ENCODE measurements at places on chromosomes 6 and 20.

DNA sequence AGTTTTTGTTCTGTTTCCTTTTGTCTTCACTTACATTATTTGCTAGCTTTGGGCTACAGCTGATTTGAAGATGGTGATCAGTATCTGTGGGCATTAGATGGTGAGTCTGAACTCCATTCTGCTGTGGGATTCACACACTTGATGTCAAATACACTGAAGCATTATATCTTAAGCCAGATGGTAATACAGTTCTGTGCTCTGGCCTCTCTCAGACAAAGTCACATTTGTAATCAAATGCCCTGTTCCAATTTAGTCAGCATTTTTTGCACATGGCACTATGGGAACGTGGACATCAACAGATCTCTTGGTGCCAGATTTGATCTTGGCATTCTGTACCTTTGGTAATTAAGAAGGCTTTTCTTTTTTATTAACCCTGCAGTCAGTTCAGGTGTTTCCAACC is 56.0 kb downstream of the SASH1 start:
- DNase-seq, result no peak

DNA sequence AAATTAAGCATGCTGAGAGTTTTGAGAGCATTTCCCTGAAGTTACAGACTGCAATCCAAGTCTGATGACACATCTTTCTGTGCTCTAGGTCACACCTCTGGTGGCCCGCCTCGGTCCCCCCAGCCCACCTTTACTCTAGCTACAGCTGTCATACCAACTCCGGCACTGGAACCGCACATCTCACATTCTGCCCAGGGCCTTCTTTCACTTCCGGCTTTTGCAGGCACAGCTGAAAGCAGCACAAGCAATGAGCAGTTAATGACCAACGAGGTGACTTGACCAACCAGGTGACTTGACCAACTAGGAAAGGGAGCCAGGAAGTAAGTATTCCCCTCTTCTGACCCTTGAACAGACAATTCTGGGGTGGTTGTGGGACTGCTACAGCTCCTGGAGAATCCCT is 88.6 kb upstream of the MOCS1 start:
- DNase-seq, result no peak

- no peak for DNase-seq
Observed at GRCh38 chr6:16681260-16681873, 79.9 kb downstream of the ATXN1 start.

DNA sequence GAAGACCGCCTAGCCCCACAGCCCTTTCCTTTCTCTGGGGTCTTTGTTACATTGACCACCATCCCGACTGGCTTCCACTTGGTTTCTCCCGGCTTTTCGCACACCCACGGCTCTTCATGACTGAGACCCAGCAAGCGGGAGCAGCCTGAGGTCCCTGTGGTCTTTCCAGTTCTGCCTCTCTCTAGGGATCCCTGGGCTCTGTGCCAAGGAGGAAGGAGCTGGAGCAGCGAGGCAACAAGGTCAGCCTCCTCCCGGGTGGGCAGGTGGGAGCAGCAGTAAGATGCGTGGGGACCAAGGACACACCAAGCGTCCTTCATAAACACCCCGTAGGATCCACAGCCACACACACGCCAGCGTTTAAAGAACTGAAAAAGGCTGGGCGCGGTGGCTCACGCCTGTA is 29.6 kb upstream of the MRGBP start:
- no peak for DNase-seq

GRCh38 chr20:17541996-17542395 is 10.8 kb upstream of the BFSP1 start:
- no peak for DNase-seq

- no peak for DNase-seq
Observed at GRCh38 chr20:32829311-32830005, 9.7 kb downstream of the MAPRE1 start.

- DNase-seq, result no peak
Observed at GRCh38 chr20:830011-830521, 3.4 kb upstream of the FAM110A start.

GRCh38 chr6:132843316-132844035 is 29.1 kb downstream of the RPS12 start:
- no peak for DNase-seq

DNA sequence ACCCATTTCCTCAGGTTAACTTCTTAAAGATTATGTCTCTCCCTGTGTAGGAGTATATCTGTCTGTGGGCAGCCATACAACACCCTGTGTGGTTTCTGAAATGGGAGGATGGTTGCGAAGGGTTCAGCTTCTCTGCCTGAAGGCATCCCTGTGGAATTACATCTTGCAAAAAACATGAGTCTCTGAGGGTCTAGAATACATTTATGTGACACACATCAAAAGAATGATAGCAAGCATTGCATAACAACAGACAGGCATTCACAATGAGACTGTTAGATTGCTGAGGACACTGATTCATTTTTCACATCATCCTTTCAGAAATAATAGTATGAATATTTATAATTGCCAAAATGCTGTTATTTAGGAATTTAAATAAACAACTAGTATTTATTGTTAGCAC is 670.9 kb downstream of the HTR1B start:
- no peak for DNase-seq

- DNase-seq, result peak; percentile 78
Observed at GRCh38 chr6:24402697-24403500, at the start of gene MRS2. TSS of gene MRS2 (plus strand) at chr6:24402936. CDS start at chr6:24403047, 111 bp downstream.

- no peak for DNase-seq
Observed at GRCh38 chr6:146315381-146316174, 228.1 kb upstream of the RAB32 start.

DNA sequence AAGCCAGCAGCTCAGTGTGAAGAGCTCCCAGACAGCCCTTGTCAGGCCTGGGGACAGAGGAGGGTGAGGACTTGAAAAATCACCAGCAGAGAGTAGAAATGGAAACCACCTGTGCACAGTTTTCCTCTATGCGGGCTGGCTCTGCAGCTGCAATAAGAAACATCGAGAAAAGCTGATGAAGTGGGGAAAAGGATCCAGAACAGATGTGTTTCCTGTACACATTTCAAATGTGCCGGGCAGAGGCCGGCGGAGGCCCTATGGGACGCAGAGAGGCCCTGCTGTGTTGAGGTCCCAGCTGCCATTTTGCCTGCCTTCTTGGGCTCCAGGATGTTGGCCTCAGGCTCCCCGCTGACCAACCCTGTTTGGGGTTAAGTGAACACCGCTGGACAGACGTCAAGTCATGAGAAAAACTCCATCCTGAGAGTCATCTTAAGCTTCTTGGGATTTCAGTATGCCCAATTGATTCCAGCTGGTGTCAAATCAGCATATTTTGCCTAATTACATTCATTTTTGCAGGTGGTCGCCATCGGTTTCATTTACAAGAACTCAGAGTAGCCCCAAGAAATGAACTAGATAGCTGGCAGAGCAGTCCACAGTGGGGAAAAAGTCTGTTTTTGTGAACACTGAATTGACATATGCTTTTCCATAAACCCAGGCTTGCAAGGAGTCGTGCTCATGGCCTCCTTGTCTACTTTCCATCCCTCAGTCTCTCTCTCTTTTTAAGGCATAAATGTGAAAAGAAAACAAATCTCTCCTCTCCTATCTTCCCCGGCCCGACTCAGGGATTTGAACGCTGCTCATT is 150.4 kb upstream of the PHACTR3 start:
- DNase-seq, result no peak

DNA sequence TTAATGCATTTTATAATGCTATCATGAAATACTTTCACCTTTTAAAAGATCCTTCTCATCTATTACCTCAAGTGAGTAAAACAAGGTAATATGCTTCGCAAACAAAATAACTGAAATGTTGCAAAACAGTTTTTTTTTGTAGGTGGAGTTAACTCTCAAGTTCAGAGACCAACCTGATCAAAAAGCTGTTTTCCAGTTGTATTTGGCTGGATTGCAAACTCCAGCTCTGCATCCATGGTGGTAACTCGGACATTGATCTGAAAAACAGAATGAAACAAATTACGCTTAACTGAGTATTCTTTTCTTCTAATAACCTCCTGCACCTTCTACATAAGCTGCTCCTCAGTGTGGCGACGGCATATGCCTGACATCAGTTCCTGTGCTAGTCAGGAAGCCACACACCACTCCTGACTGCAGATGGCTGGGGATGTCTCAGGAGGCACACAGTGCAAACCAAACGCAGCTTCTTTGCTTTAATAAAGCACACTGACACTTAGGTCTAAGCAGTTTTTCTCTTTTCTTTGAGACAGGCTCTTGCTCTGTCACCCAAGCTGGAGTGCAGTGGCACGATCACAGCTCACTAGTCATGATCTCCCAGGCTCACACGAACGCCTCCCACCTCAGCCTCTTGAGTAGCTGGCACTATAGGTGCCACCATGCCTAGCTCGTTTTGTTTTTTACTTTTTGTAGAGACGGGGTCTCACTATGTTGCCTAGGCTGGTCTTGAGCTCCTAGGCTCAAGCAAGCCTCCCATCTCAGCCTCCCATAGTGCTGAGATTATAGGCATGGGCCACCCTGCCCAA is 29.9 kb downstream of the EZR start:
- no peak for DNase-seq

DNA sequence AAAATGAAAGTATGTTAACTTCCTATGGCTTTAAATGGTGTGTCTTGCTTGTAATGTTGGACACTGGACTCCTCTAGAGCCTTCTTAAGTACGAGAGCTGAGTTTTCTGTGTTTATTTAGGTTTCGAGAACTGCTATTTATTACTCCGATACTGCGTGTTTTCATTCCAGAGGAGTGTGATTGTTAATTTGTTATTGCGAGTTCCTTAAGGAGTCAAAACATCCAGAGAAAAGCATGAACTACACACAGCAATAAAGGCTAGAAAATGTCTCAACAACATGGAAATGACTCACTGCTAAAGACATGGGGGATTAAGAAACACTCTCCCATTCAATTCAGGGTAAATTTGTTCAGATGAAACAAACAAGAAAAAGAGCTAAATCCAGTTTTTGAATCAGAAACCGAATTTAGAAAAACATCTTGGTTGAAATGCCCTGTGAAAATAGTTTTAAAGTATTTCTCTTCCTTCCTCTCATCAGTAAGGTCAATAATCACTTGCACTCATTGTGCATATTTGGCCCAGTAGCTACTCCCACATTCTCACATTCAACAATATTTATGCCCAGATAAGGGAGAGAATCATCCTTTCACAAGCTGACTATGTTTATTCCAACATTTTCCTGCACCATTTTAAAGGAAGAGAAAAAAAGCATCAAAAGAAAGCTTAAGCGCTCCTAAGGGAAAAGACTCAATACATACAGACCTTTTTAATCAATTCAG is 36.0 kb downstream of the ATXN1 start:
- no peak for DNase-seq
